ENCODE measurements at places on chromosomes 7 and 10.
A peak's percentile ranks its signal among the peaks of the same experiment; 100 is the strongest.

DNA sequence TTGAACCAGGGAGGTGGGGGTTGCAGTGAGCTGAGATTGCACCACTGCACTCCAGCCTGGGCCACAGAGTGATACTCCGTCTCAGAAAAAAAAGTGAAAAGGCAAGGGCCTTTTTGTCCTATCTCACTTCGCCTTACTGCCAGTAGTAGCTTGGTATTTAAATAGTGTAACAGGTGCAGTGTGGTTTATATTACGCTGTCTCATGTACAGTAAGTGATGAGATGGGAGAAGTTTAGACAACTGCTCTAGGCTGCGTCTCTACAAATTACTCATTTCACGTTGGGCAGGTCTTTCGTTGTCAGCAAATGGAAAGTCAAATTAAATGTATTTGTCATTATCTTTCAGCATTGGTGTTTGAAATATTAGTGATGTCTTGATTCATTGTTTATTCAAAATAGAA is 15.5 kb upstream of the PFKFB3 start:
- DNase-seq, result no peak

DNA sequence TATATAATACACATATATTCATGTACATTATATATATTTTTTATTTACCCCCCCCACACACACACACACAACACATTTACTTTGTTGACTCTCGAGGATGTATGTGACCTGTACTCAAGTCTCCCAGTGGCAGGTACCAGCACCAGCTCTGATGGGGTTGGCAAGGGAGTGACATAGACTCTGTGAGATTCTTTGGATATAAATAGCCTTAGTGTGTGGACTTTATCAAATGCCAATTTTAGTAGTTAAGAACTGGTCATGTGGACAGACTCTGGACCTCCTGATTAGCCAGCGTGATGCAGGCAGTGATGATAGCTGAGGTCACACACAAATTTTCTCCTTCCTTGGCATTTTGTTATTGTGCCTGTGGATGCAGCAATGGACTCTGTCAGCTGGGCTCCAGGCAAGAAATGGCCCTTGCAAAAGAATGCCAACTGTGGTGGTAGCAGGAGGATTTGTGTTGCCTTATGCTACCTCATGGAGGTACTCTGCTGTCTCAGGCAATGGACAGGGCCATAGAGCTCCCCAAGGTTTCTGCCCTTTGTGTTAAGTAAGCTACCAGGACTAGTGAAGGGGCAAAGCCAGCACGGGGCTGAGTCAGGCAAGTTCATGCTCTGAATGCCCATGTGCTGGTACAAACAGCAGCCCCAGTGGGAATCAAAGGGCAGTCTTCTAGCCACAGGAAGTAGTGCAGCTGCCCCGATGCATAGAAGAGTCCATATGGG is 224.6 kb upstream of the ZWINT start:
- DNase-seq, result no peak

DNA sequence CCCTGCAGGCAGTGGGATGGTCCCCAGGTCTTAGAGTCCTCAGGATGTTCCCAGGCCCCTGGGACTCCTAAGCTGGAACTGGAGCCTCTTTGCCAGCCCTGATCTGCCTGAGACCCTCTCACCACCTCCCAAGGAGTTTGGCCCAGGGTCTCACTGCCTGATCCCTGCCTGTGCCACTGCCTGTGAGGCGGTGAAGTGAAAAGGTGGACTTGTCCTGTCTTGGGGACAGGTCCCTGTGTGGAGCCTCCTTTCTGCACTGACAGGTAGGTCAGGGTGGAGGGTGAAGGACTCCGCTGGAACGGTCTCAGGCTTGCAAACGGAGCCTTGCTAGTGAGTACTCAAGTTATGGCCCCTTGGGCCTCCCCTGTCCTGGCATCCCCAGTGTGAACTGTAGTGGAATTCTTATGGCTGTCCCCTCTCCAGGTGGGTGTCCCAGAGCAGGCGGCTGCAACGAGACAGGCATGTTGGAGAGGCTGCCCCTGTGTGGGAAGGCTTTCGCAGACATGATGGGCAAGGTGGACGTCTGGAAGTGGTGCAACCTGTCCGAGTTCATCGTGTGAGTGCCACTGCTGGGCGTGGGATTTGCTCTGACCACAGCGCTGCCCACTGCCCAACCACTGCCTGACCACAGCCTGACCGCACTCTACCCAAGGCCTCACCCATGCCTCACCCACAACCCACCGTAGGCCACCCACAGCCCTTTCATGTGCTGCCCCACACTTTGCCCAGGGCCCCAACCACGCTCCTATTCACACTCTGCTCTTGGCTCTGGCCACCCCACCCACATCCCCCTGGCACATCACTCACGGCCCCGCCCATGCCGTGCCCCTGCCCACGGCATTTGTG is 19.5 kb downstream of the RAMP3 start:
- no peak for DNase-seq

- DNase-seq, result no peak
These were observed 4.5 kb downstream of the GRID1 start for GRCh38 chr10:86362129-86362527.

- DNase-seq, result no peak
These were observed 337.8 kb downstream of the SORCS1 start for GRCh38 chr10:106826716-106827115.

DNA sequence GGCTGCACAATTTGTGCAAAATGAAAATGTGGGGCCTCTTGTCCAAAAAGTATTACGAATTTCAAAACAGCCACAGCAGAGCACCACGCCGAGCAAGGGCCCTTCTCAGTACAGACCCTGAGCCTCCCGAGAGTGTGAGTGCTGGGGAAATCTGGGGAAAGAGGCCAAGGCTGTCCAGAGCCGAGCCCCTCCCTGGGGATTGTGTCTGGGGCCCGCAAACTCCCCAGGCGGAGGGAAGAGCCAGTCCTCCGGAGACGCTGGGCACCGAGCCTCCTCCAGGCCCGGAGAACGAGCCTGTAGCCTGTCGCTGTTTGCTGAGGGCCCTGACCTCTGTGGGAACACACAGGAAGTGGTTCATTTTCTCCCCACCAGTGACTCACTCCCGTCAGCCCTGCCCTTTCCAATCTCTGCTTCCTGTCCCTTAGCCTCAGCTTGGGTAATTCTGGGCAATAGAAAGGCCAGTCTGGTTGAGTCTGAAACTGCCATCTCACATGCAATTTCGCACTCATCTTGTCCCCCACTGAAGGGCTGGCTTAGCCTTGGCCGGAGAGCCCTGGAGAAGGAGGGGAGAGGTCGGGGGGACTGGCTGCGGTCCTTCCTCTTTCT is 19.5 kb upstream of the GNA12 start:
- DNase-seq, result peak; percentile 68

DNA sequence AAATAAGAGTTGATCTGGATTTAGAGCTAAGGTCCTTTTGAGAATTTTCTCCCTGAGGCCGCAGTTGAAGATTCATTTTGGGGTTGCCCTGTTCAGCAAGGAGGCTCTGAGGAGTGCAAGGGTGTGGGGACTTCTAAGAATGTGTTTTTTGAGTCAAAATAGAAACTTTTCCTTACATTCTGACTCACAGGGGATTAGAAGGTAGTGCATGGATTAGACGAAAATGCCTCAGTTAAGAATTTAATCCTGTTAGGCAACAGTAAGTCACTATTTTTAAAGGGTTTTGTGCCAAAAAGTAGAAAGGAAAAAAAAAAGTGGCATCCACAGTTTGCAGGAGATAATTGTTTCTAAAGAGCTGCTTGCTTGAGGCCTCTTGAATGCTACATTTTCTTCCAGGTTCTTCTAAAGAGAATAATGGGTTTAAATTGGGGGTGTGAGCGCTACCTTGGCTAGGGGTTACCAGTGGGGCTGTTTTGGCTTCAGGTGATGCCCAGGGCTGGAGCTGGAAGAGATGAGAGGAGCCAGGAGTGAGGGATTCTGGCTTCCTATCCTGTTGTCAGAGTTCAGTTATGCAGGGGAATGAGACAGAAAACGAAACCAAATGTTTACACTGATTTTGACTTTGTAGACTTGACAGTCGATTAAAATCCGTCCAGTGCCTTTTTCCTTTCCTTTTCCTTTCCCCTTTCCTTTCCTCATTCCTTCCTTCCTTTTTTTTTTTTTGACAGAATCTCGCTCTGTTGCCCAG is 52.9 kb downstream of the BAMBI start:
- no peak for DNase-seq

GRCh38 chr10:128540781-128541761 is 414.8 kb upstream of the MKI67 start:
- DNase-seq, result no peak

GRCh38 chr7:78642751-78643150 is 810.7 kb downstream of the MAGI2 start:
- DNase-seq, result no peak

GRCh38 chr10:76665029-76665428 is 972.6 kb downstream of the KCNMA1 start:
- no peak for DNase-seq

DNA sequence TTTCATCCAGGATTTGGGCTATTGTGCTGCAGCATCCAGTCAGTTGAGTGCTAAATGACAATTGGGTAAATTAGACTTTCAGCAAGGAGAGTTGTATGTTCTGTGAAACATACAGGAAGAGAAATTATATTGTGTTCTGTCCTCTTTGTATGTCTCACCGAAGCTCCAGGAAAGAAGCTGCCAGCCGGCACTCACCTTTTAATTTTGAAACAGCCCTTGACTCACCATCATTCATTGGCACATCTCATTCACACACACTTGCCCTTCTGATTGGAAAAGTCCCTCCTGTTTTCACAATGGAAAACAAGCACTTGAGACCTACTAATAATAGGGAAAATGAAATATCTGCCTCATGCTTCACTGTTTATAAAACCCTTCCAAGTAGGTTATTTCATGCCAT is 495.6 kb downstream of the RPS24 start:
- DNase-seq, result no peak

DNA sequence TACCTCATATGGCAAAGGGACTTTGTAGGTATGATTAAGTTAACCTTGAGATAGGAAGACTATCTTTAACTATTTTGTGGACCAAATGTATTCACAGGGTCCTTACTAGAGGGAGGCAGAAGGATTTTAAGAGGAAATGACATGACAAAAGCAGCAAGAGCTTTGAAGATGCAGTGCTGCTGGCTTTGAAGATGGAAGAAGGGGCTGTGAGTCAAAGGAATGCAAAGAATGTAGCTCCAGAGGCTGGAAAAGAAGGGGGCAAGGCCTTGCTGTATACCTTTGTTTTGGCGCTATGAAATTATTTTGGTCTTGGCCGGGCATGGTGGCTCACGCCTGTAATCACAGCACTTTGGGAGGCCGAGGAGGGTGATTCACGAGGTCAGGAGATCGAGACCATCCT is 3.2 kb upstream of the NRBF2 start:
- no peak for DNase-seq

GRCh38 chr7:90613088-90613498 is 17.0 kb downstream of the CDK14 start:
- DNase-seq, result no peak

DNA sequence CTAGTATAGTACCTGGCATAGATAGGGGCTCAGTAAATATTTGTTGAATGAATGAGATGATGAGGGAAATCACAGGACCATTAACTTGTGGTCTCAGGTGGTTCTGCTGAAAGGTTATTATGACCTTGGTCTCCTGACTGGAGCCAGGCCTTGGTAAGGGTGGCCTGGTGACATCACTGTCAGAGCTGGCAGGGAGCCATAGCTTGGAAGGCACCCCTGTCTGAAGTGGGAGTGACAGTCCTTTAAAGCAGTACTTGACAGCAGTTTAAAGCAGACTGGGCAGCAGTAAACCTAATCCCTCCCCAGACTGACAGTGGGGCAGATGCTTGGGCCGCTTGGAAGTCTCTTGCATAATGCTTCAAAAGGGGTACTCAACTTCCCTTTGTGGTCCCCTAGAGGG is 13.4 kb downstream of the DPCD start:
- DNase-seq, result no peak

GRCh38 chr7:130207642-130208041 is at the start of gene SSMEM1:
TSS of gene SSMEM1 (plus strand) at chr7:130207860. CDS start at chr7:130207911, 51 bp downstream.
- DNase-seq, result no peak

- no peak for DNase-seq
These were observed 51.4 kb downstream of the NPS start for GRCh38 chr10:127600479-127600878.

DNA sequence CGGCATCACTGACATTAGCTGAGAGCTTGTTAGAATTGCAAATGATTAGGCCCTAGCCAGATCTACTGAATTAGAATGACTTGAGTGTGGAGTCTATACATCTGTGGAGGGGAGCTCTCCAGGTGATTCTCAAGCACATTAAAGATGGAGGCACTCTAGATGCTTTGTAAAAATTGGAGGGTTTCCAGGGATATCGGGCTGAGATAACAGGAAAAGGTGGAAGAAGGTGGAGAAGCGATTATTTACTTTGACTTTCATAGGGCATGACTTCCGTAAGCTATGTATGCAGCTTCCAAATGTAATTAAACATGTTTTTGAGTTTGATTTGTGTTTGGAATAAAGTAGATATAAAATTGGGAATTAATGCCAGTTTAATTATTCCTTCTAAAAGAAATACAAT is 235.0 kb upstream of the PTN start:
- DNase-seq, result no peak

DNA sequence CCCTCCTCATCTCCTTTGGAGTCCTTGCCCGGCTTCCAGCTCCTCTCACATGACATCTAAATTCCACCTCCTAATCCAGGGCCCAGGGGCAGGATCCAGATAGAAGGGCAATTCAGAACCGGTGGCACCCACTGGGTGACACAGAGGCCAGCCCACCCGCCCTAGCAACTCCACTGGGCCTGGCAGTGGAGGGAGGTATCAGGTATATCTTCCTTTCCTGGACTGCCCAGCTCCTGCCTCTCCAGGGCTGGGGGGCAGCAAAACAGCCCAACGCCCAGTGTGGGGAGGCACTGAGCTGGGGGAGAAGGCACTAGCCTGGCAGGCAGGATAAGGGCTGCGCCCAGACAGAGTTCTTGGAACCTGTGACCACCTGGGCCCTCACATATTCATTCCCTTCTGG is 10.4 kb upstream of the TRIM8 start:
- no peak for DNase-seq

DNA sequence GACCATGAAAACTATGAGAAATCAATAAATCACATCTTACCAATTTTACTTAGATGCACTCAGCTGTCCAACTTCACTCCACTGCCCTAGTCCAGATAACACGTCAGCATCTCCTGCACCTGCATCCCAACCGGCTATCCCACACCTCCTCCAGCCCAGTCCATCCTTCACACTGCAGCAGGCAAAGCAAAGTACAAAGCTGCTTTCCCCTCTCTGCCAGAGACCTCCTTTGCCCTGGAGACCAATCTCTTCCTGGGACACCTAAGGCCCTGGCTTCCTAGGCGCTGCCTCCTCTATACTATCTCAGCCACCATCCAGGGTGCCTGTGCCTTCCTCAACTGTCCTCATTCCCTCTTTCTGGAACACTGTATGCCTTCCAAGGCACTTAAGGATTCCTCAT is 90.3 kb upstream of the DDC start:
- DNase-seq, result no peak

- DNase-seq, result no peak
These were observed 5.2 kb upstream of the APBB1IP start for GRCh38 chr10:26432938-26433337.

Data from GM12892 (cell line).